Dermis lymphatic vessel endothelial cell (primary cell): ENCODE measurements at places on chromosomes 4 and X. TPM values are rescaled to one million over a fixed set of nuclear protein-coding genes. Genes with fewer than 3 reads are reported as not detected.

CXCL5 gene
- 0.09 and 0.11 TPM in 2 replicates for total RNA-seq

TBX22 gene
- not detected in 2 replicates for total RNA-seq

FAM47A gene
- total RNA-seq: not detected in 2 replicates

APLN gene
- total RNA-seq: 3.0 and 3.4 TPM in 2 replicates

GPRIN3 gene
- 0.69 and 0.87 TPM in 2 replicates for total RNA-seq

FGF13 gene
- total RNA-seq: 21.0 and 26.6 TPM in 2 replicates

PRSS12 gene
- 7.0 and 8.2 TPM in 2 replicates for total RNA-seq

PAGE2B gene
- not detected in 2 replicates for total RNA-seq

EGF gene
- total RNA-seq: 0.09 and 0.33 TPM in 2 replicates

MID2 gene
- total RNA-seq: 32.5 and 53.3 TPM in 2 replicates

PFKFB1 gene
- under 0.01 TPM in 2 replicates for total RNA-seq

HPF1 gene
- total RNA-seq: 12.6 and 20.6 TPM in 2 replicates

CLNK gene
- total RNA-seq: not detected in 2 replicates

VSIG1 gene
- total RNA-seq: 0.09 and 0.33 TPM in 2 replicates

LSM6 gene
- total RNA-seq: 23.3 and 30.3 TPM in 2 replicates
